ENCODE measurements at places on chromosomes 4 and X. TPM values are rescaled to one million over a fixed set of nuclear protein-coding genes. Genes with fewer than 3 reads are reported as not detected.

PAGE4 gene
- total RNA-seq = not detected

DNA sequence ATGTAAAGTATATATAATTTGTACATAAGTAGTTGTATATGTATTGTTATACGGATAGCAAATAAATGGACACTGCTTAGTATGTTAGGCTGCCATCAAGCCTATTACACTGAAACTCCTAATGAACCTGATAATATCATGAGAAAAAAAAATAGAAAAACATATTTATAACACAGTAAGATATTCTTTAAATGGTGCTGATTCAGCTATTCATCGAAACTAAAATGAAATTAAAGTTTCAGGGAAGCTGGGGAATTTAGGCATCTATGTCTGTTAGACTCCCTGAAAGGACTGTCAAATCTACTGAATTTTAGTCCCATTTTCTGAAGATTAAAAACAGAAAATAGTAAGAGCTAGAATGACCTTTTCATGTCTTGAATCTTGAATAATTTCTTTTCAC, 647.1 kb upstream of the PABPC4L start:
- DNase-seq = no peak

DNA sequence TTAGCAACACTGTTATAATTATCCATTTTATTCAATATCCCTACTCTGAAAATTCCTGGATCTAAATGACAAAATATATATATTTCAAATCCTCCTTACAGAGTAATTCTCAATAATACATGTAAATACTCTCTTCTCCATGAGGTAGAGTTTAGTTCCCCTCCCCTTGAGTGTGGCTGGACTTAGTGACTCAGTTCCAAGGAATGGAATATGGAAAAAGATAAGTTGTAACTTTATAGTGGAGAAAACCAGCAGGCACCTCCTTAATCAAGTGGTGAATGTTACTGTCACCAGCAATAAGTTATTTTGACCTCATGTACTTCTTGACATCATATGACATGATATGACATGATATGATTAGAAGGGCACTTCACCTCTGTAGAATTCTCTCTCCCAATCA, 302.0 kb downstream of the RAB28 start:
- DNase-seq = no peak

- no peak for DNase-seq
Measured at GRCh38 chr4:2250357-2251072, 8.6 kb upstream of the HAUS3 start.

DNA sequence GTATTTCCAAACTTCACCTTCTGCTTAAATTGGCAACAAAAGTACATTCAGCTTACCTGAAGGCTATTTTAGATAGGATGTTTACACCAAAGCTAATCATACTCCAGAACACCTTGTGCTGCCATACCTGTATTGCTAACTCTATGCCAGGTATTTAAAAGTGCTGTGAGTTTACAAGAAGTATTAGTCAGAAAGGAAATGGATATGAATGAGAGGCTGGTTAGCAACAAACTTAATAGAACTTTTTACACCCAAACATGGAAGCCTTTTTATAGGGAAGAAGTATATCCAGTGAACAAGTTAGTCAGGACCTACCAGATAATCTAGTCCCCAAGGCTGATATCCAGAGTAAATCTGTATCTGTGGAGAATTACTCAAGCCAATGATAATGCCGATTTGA, 131.2 kb upstream of the SPRY1 start:
- DNase-seq = no peak
